Tibial nerve (tissue), 4 donors: ENCODE measurements at places on chromosomes 3 and 15. TPM values are rescaled to one million over a fixed set of nuclear protein-coding genes. Genes with fewer than 3 reads are reported as not detected.

The NECTIN3 gene
- total RNA-seq: 31.0 TPM

The CLDN1 gene
- 208 TPM for total RNA-seq

The HDGFL3 gene
- 52.2 TPM for total RNA-seq

The GABRB3 gene
- total RNA-seq: not detected

The CSTA gene
- 1.1 TPM for total RNA-seq

The ZDHHC23 gene
- total RNA-seq: 2.3 TPM

The SPINK8 gene
- not detected for total RNA-seq

The CLK3 gene
- 181 TPM for total RNA-seq

The ZBTB20 gene
- total RNA-seq: 82.3 TPM

The SYNM gene
- 47.0 TPM for total RNA-seq

The CIAO2A gene
- total RNA-seq: 31.5 TPM

The RHCG gene
- total RNA-seq: not detected

The CDCP1 gene
- total RNA-seq: 0.84 TPM

The STRA6 gene
- total RNA-seq: 0.39 TPM

The ZBTB47 gene
- total RNA-seq: 81.3 TPM

The GPR149 gene
- not detected for total RNA-seq

The TMC3 gene
- total RNA-seq: not detected

The AMOTL2 gene
- total RNA-seq: 276 TPM

The SIDT1 gene
- 6.8 TPM for total RNA-seq

The CCDC80 gene
- total RNA-seq: 129 TPM

The SLC38A3 gene
- 0.98 TPM for total RNA-seq

The PLA2G4E gene
- total RNA-seq: not detected

The KCNMB3 gene
- total RNA-seq: 3.3 TPM

The CNTN4 gene
- 85.0 TPM for total RNA-seq

The TM4SF18 gene
- total RNA-seq: 12.7 TPM

The ST3GAL6 gene
- total RNA-seq: 54.6 TPM

The KCNAB1 gene
- 8.5 TPM for total RNA-seq

The DOCK3 gene
- 6.3 TPM for total RNA-seq

The FRMD5 gene
- 3.1 TPM for total RNA-seq

The WWTR1 gene
- 99.6 TPM for total RNA-seq

The GRAMD1C gene
- 1.4 TPM for total RNA-seq

The TUSC7 gene
- not detected for total RNA-seq

The PLA1A gene
- 3.9 TPM for total RNA-seq

The POTEB gene
- total RNA-seq: not detected

The PAQR5 gene
- 3.0 TPM for total RNA-seq

The CX3CR1 gene
- total RNA-seq: 3.1 TPM

The BSN gene
- total RNA-seq: 0.78 TPM

The IGSF10 gene
- 2.4 TPM for total RNA-seq

The SENP7 gene
- 40.0 TPM for total RNA-seq

The CAMK2N2 gene
- total RNA-seq: not detected

The DZIP1L gene
- total RNA-seq: 41.5 TPM

The GOLGA6L7 gene
- not detected for total RNA-seq

The GLDN gene
- 75.0 TPM for total RNA-seq

The GXYLT2 gene
- total RNA-seq: 18.2 TPM

The PRICKLE2 gene
- 39.1 TPM for total RNA-seq

The MELTF gene
- total RNA-seq: 6.6 TPM
